ENCODE measurements at places on chromosomes 6 and 20.

GRCh38 chr6:47483516-47483852 lies 5.9 kb downstream of the CD2AP start:
- DNase-seq: no peak

- DNase-seq: no peak
These were observed 47.0 kb downstream of the TCP11 start for GRCh38 chr6:35094183-35094582.

- no peak for DNase-seq
These were observed 284.5 kb downstream of the HTR1B start for GRCh38 chr6:77178821-77179220.

GRCh38 chr20:6744805-6745204 lies 22.7 kb upstream of the BMP2 start:
- no peak for DNase-seq

GRCh38 chr20:13183005-13183404 lies 38.1 kb upstream of the ISM1 start:
- DNase-seq: no peak

- DNase-seq: no peak
These were observed 3.6 kb downstream of the TBCC start for GRCh38 chr6:42742116-42742894.

DNA sequence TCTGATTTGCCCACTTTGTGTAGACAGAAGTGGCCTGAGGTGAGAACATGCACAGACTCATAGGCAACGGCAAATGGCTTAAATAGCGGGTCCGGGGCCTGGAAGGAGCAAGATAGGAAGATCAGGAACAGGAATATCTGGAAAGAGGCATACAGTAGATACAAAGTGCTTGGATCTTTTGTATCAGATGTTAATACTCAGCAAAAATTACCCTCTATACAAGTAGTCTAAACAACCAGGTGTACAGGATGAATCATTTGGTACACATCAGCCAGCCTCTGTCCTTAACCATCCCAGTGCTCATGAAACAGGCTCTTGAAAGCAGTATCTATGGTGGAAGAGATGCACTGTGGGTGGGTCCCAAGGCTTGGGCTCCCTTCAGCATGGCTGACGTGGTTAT lies 28.9 kb upstream of the HLA-C start:
- no peak for DNase-seq

GRCh38 chr6:165852676-165853075 lies 189.6 kb upstream of the PDE10A start:
- DNase-seq: no peak

- DNase-seq: no peak
These were observed 123.1 kb downstream of the OLIG3 start for GRCh38 chr6:137370871-137371633.

DNA sequence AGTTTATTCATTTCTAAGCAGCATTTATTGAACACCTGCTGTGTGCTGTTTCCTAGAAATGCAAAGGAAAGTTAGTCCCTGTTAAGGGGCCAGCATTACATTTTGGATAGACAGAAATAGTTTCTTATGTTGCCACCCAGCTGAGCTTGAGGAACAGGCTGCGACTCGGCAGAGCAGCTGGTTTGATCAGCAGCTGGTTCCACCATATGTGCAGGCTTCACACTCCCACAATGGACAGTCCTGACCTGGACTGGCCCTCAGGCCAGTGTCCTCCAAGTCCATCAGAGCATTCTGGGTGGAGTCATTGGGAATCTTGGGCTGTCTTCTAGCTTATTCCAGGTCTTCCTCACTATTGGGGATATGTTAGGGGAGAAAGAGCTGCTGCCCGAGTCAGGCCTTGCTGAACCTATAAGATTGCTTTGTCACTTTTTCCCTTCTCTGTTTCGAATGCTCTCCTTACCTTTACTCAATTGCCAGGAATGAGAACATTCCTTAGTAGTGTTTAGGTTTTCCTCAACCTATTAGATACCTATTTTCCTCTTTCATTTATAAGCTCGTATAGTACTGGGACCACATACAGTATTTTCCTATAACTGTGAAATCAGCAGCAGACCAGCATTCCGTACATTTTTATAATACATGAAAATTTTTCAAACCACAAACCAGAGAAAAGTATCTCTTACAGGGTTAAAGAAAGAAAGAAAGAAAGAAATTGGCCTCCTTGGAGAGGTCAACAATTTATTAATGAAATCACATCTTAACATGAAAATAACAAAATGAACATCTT lies 203.0 kb downstream of the FARS2 start:
- DNase-seq: no peak

GRCh38 chr6:10534419-10534762 lies 13.2 kb downstream of the GCNT2 start:
- no peak for DNase-seq

DNA sequence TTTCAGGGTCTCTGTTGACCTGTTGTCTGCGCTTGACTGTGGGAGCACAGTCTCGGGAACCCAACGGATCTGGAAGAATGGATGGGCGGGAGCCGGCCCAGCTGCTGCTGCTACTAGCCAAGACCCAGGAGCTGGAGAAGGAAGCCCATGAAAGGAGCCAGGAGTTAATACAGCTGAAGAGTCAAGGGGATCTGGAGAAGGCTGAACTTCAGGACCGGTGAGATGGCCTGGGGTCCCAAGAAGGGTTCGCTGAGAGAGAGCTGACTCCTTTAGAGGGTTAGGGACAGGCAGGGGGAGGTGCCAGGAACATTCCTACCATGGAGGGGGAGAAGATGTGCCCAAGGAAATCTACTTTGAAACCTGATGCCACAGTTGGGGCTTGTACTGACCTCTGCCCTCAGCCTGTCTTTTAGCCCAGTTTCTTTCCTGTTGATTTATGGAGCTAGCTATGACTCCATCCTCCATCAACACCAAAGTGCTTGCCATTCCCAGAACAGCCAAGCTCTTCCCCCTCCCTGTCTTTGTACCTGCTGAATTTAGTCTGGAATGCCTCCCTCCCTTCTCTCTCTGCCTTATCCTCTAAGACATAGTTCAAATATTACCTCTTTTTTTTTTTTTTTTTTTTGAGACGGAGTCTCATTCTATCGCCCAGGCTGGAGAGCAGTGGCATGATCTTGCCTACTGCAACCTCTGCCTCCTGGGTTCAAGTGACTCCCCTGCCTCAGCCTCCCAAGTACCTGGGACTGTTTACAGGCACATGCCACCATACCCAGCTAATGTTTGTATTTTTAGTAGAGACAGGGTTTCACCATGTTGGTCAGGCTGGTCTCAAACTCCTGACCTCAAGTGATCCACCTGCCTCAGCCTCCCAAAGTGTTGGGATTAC lies 12.2 kb downstream of the CEP250 start:
- no peak for DNase-seq

DNA sequence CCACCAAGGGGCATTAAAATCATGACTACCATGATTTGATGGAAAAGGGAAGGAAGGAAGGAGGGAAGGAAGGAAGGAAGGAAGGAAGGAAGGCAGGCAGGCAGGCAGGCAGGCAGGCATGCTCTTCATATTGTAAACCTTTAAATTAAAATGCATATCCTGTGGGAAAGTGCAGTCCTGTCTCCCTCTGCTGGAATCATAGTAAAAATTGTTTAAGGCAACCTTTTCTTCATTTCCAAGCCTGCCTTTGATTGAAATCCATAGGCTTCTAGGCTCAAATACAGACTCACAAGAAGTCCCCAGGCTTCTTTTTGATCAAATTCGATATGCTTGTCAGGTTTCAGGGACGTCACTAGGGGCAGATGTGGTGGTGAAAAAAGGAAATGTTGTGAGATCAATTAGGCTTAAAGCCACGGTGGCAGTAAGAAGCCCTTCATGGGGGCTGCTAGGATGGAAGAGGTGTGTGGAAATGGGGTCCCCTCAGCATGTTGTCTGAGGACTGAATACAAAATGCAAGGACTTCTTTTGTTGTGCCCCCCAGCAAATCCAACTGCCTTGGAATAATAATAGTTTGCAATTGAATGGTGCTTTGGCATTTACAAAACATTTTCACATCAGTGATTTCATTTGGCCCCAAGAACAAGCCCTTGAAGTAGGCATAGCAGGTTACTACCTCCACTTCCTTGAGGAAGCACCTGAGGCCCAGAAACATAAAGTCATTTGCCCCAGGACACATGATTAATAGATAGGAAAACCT lies 25.6 kb upstream of the GABRR1 start:
- no peak for DNase-seq

GRCh38 chr20:42461291-42461690 lies 728.4 kb downstream of the PTPRT start:
- no peak for DNase-seq

DNA sequence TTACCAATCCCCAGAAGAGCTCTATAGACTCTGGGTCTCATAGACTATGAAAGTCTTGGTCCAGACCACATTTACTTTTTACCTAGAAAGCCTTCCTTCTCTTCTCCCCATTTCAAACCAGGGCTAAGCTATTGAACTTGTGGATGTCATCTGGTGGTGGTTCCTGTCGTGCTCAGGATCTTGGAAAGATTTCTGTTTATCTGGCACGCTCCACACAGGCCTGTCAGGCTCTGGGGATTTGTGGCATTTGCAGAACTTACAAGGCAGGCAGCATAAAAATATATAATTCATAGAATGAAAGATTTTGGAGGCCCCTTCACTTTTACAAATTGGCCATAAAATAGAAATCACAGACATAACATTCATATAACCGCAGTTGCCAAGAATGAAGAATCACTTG lies 188.1 kb downstream of the UST start:
- no peak for DNase-seq

- DNase-seq: no peak
These were observed 75.7 kb downstream of the NCOA7 start for GRCh38 chr6:125866433-125866832.

GRCh38 chr20:4472906-4473305 lies 248.8 kb upstream of the PRND start:
- DNase-seq: no peak

GRCh38 chr6:160424256-160424655 lies 76.1 kb downstream of the SLC22A3 start:
- no peak for DNase-seq

DNA sequence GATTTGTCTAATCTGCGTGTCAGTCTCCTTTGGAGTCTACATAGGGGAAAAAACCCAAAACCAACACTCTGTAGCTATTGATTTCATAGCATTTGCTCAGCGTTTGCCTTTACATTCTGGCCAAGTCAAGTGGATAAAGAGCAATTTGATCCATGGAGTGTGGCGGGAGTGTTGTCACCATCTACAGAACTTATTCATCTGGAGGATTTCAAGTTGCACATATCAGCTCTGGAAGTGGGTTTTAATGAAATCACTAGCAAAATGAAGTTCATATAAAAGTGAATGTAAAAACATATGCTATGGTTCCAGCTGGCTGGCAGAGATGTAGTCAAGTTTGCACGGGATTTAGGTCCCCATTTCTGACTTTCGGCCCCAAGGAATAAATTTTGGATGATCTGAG lies 219.7 kb upstream of the SUPT3H start:
- no peak for DNase-seq

DNA sequence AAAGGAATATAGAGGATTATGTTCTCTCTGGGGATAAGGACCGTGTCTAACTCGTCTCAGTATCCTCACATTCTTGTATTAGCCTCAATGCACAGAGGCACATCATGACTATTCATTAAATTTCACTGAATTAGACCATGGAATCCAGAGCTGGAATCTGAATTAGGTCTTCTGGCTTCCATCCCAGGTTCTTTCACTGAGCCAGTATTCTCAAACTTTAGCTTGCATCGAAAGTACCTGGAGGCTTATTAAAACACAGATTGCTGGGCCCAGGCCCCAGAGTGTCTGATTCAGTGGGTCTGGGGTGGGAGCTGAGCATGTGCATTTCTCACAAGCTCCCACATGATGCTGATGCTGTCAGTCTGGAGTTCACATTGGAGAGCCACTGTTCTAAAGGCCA lies 142.0 kb downstream of the UST start:
- no peak for DNase-seq

DNA sequence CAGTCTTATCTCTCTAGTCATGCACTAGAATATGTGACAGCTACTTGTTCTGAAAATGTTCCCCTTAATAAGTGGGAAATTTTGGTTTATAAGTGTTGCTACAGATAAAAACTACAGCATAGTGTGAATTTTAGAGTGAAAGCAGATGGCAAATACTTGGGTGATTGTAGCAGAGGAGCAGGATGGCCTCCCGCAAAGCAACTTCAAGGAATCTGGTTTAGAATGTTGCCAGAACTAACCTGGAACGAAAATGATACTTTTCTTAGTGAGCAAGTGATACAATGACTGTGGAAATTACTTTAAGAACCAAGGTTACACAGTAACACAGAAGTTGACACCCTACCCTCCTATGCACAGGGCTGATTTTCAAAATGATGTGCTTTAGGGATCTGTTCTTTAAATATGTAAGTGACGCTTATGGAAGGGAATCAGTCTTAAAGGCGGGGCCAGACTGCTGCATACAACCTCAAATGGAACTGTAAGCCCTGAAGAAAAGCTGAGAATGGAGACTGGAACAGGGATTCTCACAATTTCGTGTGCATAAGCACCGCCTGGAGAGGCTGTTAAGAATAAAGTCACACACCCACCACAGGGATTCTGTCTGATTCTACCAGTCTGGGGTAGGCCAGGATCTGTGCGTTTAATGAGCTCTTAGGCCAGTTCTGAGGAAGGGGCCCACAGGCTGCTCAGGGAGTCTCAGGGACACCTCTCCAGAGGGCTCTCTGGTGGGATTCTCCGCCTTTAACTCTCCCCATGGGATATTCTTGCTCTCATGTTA lies 97.9 kb downstream of the FYN start:
- DNase-seq: no peak

GRCh38 chr6:46507426-46507825 lies 16.2 kb upstream of the RCAN2 start:
- DNase-seq: no peak

GRCh38 chr20:6660441-6660840 lies 107.0 kb upstream of the BMP2 start:
- DNase-seq: no peak
